ENCODE measurements at places on chromosomes 5 and 9. TPM values are rescaled to one million over a fixed set of nuclear protein-coding genes. Genes with fewer than 3 reads are reported as not detected.

ACOT12 gene
- 2.4 TPM for total RNA-seq

SPINK5 gene
- total RNA-seq: 0.09 TPM

PCDHB10 gene
- total RNA-seq: 15.6 TPM

- DNase-seq: no peak
Measured at GRCh38 chr5:38267372-38267771, 9.0 kb downstream of the EGFLAM start.

GRCh38 chr5:80239680-80240367 is 16.0 kb downstream of the SERINC5 start:
- DNase-seq: no peak

DNA sequence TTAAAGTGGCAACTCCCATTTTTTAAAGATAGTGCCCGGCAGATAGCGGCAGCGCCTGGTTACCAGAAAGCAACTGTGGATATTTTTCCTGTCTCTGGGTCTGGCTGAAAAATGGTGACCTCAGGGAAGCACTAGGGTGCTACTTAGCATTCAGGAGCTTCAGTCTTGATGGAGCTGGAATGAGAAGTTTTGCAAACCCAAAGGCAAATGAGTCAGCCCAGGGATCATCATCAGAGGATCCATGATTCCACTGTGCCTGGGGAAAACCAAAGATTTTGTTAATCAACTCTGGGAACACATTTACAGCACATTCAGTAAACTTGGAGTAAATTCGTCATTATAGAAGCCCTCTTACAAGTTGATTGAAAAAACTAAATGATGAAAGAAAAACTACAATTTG is 26.7 kb downstream of the F2R start:
- DNase-seq: no peak

DNA sequence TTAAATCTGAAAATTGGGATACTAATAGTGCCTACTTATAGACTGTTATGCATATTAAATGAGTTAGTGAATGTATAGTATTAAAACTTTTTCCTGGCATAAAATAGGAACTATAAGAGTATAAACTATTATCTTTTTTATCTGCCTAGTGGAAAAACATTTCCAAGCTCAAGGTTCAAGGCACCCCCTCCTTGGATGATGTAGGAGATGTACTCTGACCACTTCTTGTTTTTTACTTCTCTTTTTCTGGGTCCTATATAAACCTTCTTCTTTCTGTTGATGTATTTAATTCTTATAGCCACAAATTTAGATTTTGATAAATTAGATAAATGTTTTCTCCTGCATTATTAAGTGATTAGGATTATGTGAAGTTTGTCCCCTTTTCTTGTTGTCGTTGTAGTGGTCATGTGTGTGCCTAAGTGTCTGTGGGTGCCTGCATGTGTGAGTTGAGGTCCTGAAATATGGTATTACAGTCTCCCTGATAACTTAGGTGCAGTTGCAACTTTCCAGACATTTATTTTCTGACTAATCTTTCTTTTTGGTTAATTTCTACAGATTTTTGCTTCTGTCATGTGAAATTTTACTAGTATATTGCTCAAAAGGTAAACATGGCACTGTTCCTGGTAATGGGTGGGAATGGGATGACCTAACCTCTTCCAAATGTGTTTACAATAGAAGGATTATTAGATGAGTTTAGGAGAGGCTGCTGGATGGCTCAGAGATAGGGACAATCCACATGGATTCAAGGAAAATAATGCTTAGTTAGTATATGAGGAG is 160.8 kb upstream of the CDKN2B start:
- DNase-seq: no peak

DNA sequence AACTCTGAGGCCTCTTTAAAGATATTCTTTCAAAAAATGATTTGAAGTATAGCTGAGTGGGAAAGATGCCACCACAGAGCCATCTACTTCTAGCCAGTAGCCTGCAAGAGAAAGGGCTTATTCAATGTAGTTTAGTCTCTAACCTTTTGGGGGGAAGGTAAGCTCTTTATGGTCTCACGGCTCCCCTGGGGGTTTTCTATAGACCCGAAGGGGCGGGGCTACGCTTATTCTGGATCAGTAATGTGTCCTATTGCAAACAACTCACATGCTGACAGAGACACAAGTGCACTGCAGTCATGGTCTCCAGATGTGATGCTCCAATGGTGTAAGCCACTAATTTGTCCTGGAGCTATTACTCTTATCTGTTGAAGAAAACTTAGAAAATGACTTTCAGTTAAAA is 53.4 kb upstream of the RPS23 start:
- no peak for DNase-seq

- DNase-seq: no peak
Measured at GRCh38 chr9:137313326-137313936, 11.4 kb upstream of the NRARP start.

GRCh38 chr9:8430945-8431344 is 631.4 kb upstream of the DMAC1 start:
- no peak for DNase-seq

GRCh38 chr5:91632871-91633270 is 249.8 kb upstream of the ARRDC3 start:
- DNase-seq: no peak

- DNase-seq: peak; percentile 83
Measured at GRCh38 chr9:100598641-100599145, 20.8 kb downstream of the CAVIN4 start.

DNA sequence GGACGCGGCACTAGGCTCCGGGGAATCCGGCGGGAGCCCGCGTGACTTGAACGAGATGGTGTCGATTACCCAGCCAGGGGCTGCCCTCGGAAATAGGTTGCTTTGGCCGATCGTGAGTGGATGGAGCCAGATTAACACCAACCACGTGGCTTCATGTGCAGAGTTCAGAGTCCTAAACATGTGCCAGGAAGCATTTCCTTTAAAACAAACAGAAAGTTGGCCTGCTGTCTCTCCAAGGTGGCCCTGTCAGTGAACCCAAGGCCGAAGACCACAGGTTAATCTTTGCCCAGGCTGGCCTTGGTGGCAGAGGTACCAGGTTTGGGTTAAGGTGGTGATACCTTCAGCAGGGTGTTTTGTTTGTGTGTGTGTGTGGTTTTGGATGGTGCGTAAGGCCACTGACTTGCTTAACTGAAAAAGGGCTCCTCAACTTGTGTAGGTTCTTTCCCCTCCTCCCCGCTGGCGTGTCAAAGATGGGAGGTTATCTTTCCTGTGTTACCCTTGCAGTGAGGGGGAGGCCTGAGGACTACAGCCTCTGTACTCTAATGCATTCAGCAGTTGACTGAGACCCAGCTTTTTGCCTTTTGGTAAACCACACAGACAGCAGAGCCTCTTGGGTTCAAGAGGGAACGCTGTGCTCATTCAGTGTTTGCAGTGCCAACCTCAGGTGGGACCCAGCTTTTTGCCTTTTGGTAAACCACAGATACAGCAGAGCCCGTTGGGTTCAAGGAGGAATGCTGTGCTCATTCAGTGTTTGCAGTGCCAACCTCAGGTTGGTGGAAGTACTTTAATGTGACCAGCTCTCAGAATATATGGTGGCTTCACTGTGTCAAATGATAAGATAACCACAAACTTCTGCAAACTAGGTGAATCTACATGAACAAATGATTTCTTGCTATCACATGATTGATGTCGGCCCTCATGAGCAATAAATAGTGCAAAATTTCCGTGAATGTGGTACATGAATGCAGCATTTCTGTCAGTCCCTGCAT is 1.4 kb downstream of the IQGAP2 start:
- DNase-seq: no peak

DNA sequence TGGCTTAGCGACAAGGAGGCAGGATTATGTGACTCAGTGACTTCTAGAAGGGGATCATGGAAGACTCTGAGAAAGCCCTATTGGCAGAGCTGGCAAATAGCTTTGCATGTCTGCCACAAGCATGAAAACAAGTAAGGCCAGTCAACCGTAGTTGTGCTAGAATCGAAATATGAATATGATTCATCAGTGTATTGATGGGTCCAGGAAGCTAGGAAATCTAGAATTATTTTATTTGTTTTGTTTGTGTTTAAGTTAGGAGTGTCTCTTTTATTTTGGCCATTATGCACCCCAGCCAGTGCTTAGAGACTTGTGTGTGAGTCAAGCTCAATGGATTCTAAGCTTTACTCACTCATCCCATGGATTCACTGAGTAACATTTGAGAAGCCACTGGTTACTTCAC is 3.8 kb upstream of the ITGA2 start:
- no peak for DNase-seq

- DNase-seq: no peak
Measured at GRCh38 chr9:127519301-127520166, 68.2 kb downstream of the LRSAM1 start.

GRCh38 chr9:130467316-130467715 is 22.6 kb downstream of the ASS1 start:
- peak; percentile 84 for DNase-seq

DNA sequence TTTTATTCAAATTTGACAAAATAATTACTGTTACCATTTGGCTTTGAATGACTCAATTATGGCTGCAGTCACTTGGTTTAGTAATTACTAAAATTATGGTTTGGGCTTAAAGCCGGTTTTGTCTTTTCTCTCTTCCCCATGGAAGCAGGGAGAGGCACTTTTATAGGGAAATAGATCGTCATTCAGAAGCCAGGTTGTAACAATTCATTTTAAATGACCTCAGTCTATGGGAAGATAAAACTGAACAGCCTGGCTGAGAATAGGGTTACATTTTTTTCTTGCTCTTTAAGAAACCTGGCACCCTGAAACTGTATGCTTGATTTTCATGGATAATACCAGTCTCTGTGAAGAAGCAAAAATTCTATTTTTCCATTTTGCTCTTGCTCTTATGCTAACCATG is 169.8 kb downstream of the SMC2 start:
- DNase-seq: no peak

DNA sequence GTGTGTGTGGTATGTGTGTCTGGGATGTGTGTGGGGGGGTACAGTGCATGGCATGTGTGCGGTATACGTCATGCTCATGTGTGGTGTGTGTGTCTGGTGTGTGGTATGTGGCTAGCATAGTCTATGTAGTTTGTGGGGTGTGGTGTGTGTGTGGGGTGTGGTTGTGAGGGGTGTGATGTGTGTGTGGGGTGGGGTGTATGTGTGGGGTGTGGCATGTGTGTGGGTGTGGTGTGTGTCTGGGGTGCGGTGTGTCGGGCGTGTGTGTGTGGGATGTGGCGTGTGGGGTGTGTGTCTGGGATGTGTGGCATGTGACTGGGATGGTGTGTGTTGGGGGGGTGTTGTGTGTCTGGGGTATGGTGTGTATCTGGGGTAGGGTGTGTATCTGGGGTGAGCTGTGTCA is 52.3 kb downstream of the SECISBP2 start:
- no peak for DNase-seq
